NCI-H1436 (cell line): ENCODE measurements at places on chromosomes 7 and 10.

GRCh38 chr7:19869979-19870378 is 96.6 kb upstream of the TMEM196 start:
- DNase-seq: no peak

DNA sequence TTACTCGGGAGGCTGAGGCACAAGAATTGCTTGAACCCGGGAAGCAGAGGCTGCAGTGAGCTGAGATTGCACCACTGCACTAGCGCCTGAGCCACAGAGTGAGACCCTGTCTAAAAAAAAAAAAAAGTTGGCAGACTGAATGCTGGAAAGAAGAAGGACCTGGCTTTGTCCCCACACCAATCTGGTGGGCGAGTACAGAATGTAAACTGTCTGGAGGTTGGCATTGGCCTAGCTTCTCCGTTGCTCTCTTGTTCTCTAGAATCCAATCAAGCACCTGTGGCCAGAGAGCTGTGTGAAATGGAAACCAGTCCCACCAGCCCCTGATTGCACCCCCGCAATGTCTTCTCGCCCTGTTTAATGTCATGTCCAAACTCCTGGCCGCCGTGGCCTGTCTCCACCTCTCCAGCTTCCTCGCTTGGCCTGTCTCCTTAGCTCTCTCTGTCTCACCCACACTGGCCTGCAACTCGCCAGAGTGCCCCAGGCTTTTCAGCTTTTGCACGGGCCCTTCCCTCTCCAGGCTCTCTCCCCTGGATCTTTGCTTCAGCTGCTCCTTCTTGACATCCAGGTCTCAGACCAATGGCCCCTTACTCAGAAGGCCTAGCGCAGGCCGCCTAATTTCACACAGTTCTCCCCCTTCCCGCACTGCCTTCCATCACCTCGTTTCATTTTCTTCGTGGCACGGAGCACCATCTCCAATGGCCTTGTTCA is 670 bp upstream of the AGK start:
- DNase-seq: no peak

DNA sequence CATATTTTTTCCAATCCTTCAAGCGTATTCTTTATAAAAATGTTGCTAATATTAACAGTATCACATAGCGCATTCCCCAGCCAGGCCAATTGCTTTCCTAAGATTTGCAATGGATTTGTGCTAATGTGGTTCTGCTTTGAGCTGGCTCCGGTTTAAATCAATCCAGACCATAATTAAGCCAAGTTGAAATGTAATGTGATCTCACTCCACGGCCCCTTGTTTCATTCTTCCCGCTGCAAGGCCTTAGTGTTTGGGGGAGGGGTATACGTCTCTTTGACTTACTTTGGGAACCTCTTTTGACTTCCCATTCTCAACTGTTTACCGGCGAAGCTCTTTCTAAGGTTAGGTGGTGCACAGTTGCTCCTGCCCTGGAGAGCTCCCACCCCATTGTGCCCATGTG is 86.4 kb downstream of the PRPF18 start:
- DNase-seq: no peak

- DNase-seq: no peak
These were observed 13.1 kb upstream of the ZMIZ2 start for GRCh38 chr7:44735403-44736165.

GRCh38 chr7:44489955-44490350 is 505 bp downstream of the NUDCD3 start:
- DNase-seq: no peak

- no peak for DNase-seq
These were observed 7.0 kb downstream of the TNKS2 start for GRCh38 chr10:91805110-91805838.

- DNase-seq: no peak
These were observed 47.9 kb upstream of the CNPY1 start for GRCh38 chr7:155594163-155594732.
